ENCODE measurements at places on chromosomes 7 and 10.

GRCh38 chr7:35430547-35431153 is 176.8 kb upstream of the TBX20 start:
- no peak for DNase-seq

DNA sequence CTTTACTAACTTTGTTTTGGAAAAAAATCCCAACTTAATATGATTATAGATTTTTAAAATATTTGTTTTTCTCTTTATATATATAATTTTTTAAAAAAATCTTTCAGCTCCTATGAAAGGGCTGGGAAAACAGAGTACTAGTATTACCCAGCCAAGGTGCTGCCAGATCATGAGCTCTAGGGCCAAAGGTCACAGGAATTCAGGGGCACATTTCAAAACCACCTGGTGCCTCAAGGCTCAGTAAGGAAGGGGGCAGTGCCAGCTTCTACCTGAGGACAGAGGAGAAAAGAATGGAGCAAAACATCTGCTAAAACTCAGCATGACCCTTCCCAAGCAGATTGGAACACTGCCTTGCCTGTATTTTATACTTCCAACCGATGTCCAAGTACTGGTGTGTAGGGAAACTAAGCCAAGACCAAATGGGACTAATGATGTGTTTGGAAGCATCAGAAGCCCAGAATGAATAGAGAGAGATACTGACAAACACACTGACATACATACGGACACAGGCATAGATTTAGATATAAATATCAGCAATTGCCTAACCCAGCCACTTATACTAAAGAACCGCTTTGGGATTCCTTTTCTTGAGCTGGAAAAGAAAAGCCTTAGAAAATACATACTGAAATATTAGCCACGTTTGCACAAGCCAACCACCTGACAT is 667.3 kb downstream of the PARD3 start:
- no peak for DNase-seq

DNA sequence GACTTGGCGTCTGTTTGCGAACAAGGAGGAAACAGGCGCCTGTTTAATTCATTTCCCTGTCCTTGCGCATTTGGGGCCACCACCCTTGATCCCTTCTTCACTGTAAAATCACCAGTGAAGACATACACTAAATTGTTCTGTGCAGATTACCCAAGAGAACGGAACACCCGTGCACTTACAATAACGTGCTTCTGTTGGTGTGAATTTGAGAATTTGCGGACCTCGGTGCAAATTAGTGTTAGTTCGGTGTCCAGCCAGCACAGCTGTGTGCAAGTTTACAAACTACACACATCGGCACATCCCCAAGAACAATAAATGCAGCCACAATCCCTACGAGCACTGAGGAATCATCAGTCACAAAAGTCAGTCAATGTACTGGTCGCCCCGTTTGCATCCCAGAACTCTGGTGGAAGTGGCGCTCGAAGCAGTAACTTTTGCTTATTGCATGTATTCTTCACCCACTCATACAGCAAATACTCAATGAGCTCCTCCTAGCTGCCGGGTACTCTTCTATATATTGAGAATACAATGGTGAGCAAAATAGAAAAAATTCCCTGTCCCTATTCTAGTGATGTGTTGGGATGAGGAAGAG is 786 bp upstream of the CNOT4 start:
- DNase-seq, result peak; percentile 24

- DNase-seq, result no peak
These were observed 8.7 kb downstream of the SMC3 start for GRCh38 chr10:110576220-110576619.

GRCh38 chr7:31074403-31075085 is 22.4 kb downstream of the ADCYAP1R1 start:
- DNase-seq, result no peak

GRCh38 chr7:134865001-134865845 is 85.8 kb downstream of the CALD1 start:
- no peak for DNase-seq

DNA sequence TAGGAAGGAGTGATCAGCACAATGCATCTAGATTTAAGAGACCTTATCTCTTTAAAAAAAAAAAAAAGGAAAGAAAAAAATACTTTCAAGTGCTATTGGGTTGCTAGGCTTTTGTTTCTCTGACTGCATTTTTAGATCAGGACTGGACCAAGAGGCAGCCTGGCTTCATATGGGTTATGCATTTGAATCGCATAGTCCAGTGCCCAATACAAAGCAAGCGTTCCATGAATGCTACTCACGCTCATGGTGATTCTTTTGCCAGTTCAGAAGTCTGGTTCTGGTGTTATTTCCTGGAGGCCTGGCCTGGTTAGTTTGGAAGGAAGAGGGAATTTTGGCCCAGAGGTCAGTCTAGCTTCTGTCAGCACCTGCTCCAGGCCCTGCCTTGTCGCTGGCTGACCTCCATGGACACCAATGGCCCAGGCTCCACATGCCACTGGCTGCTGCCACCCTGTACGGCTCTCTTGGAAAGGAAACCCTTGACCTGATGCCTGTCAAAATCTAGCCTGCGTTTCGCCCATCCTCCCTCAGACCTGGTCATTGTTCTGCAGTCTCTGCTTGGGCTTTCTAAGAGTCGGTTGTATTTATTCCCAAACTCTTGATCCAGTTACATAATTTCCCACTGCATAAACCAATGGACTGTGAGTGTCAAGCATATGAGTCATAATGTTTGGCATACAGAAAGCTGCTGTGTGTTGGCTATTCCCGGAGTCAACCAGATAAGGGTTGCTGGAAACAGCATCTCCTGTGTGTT is 74.3 kb upstream of the MKX start:
- DNase-seq, result no peak

DNA sequence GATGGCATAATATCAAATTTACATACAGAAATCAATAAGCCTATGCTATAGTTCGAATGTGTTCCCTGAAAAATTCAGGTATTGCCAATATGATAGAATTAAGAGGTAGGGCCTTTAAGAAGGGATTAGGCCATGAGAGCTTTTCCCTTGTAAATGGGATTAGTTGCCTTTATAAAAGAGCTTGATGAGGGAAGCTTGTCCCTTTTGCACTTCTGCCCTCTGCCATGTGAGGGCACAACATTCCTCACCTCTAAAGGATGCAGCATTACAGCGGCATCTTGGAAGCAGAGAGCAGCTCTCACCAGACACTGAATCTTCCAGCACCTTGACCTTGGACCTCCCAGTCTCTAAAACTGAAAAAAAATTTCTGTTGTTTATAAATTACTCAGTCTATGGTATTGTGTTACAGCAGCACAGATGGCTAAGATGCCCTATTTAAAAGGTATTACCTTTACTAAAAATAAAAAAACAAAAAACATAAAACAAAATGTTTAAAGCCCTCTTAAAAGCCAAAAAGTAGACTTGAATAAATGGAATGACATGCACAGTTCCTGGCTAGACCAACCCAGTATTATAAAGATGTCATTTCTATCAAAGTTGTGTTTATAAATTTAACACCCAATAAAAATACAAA is 909.6 kb downstream of the REEP3 start:
- DNase-seq, result peak; percentile 2

DNA sequence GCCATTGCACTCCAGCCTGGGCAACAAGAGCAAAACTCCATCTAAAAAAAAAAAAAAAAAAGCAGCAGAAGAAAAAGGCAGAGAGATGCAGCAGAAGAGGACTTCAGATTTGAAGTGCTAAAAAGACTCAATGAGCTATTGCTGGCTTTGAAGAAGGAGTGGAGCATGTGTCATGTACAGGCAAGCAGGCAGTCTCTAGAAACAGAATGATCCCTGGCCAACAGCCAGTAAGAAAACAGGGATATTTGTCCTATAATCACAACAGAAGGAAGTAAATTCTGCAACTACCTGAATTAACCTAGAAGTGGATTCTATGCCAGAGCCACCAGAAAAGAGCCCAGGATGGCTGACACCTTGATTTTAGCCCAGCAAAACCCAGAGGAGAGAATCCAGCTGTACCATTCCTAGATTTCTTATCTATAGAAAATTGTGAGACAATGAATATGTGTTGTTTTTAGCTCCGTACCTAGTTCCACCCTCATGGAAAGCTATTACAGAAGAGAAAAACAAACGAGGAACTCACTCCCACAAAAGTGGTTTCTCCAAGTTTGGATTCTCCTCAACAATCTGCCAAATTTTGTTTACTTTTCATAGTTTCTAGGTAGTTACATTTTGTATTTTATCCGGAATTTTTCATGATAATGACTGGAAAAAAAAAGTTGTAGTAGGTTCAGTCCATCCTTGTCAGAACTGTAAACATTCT is 198.2 kb upstream of the GNAI1 start:
- DNase-seq, result no peak

GRCh38 chr7:1564603-1565022 is 5.2 kb downstream of the PSMG3 start:
- no peak for DNase-seq

- no peak for DNase-seq
These were observed 79.0 kb downstream of the CDCA7L start for GRCh38 chr7:21866731-21867130.
